Ammon's horn (tissue), 1 donor: ENCODE measurements at places on chromosomes 6 and 20.

DNA sequence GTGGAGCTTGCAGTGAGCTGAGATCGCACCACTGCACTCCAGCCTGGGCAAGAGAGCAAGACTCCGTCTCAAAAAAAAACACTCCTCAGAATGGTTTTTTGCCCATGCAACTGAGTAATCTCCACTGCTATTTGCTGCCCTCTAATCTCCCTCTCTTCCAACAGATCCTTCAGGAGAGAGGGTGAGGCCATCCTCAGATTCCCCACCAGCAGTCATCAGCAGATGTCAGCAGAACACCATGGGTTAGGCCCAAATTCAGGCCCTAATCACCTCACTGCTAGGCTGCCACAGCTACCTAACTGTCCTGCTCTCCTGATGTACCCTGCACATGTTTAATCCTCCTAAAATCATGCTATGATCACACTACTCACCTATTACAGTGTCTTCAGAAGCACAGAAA lies 63.2 kb upstream of the BEND6 start:
- no peak for DNase-seq

GRCh38 chr6:170444056-170444591 lies 109.0 kb downstream of the PSMB1 start:
- no peak for DNase-seq

DNA sequence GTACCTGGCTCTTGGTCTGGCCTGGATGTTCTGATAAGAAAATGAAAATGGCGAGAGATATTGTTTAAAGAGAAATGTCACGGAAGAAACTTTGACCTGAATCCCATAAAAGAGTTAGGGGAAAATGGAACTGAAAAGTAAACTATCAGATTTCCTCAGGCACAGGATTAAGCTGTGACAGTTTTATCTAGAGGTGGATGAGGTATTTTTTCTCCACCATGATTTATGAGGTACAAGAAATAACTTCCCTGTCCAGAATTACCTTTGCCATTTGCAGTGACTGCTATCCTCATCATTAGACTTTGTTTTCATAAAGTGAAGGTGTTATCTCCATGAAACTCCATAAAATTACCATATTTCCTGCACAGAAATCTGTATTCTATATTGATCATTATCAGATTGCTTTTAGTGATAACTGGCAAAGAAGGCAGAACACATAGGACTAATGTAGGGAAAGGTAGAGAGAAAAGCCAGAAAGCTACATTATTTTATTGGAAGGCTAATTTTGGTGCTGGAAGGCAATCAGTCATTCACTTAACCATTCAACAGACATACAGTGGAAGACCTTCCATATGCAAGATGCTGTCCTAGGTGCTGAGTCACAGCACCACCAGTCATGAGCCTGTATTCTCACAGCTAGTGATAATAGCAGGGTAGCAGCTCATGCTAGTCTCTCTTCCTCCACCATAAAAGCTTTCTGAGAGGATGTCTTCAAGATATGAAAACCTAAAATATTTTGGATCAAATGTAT lies 427.3 kb upstream of the CITED2 start:
- no peak for DNase-seq

DNA sequence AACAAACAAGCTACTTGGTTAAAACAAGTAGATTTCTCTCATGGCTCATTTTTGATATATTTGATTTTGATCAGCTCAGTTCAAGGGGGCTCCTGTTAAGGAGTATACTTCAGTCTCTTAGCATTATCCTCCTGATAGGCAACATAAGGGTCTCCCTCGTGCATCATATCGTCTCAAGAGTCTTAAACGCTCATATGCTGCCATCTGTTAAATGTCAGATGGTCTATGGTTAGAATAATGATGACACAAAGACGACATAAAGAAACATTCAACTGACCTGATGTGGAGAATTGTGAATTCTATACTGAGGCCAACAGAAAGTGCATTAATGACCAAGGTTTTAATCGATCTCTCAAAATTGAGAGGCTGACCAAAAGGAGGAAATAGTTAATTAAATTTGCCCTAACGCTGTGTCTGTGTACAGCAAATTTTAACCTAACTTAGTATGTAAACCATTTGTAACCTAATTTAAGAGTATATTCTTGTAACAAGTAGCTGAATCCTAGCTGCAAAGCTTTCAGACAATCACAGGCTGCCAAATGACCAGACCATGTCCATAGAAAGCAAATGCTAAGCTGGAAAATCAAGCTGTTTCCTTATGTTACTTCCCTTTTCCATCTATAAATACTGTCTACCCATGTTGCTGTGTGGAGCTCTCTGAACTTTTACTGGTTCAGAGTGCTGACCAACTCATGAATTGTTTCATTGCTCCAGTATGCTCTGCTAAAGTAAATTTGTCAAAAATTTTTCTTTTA lies 1688.5 kb downstream of the GRIK2 start:
- DNase-seq: no peak

- no peak for DNase-seq
These were observed 158.6 kb downstream of the RPS12 start for GRCh38 chr6:132972971-132973370.

DNA sequence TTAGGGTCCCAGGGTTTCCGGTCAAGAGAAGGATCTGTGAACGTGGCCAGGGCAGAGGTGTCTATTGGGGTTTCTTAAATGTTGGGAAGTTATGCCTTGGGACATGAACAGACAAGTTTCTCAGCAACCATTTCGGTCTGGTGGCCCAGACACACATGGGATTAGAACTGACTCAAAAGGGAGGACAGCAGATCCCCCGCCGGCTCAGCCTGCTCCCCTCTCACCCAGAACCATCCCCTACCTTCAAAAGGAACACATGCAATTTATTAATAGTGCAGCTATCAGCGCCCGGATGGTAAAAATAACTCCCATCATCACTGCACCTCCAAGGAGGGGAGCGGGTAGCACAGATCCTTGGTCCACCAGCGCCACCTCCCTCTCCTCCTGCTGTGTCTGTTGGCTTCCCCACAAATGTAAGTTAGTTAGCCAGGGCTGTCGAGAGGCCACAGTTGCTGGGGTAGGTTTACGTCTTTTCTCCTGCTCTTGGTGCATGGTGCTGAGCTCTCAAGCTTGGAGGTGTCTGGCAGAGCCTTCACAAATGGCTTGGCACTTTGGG lies 77.1 kb downstream of the TRAM2 start:
- DNase-seq: no peak

- no peak for DNase-seq
These were observed 312.6 kb downstream of the MEI4 start for GRCh38 chr6:77965449-77965848.

- no peak for DNase-seq
These were observed 57.6 kb upstream of the KCNQ5 start for GRCh38 chr6:72564231-72564630.
